LNCaP clone FGC (cell line): ENCODE measurements at places on chromosomes 13 and 19.

- no peak for DNase-seq
These were observed 4.2 kb upstream of the CILP2 start for GRCh38 chr19:19533841-19534240.

DNA sequence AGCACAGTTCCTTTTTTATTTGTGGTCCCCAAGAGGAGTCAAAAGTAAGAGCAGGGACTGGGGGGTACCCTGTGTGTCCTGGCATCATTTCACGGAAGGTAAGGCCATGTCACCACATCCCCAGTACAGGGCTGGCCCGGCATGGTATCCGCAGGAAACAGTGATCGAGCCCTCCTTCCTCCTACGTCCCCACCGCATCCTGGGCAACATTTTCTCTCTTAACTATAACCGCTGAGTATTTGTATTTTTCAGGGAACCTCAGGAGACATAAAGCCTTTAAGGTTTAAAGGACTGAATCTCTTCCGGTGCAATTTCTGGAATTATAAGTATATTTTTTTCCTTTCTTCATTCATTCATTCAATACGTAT lies 13.6 kb upstream of the LATS2 start:
- no peak for DNase-seq

DNA sequence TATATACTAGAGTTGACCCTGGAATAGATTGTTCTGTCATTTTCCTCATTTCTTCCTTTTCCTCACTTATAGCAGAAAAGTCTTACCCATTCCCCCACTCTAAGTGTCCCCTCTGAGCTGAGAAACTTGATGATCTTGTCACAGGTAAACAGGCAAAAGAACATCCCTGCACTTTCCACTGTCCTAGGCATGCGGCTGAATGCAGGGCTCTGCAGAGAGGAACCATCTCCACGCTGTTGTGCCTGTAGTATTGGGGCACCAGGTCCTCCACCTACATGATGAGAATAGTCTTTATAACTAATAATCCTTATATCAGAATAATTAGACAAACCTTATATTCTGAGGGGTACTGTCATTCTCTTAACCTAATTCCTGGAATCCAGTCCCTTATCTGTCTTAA lies 211.3 kb downstream of the RBM26 start:
- no peak for DNase-seq

GRCh38 chr19:4780860-4781259 lies 10.7 kb upstream of the FEM1A start:
- no peak for DNase-seq

DNA sequence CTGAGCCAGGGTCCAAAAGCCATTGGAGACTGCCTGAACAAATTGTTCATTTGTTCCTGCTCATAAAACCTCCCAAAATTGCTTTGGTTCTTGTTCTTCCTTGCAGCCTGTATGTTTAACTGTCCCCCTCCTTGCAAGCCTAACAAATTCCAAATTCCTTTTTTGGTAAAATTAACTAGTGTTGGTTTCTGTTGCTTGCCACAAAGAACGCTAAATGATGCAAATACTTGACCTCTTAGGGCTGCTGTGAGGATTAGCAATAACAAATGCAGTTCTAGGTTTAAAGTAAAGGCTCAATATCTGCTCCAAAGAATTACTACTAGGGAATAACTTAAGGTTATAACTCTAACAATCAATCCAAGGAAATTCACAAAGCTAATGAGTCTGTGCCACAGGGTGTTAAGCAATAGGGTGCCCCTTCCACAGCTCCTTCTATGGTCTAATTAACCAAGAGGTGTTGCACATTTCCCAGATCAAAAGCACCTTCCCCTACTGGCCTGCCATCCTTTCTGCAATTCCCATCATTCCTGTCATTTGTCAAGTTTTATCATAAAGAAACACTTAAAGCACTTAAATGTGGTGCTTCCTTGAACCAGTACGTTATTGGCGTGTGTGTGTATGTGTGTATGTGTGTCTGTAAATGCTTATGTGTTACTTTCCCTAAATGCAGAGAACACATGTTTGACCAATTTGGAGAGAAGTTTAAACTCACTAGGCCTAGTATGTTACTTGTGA lies 110.2 kb downstream of the RAP2A start:
- no peak for DNase-seq

DNA sequence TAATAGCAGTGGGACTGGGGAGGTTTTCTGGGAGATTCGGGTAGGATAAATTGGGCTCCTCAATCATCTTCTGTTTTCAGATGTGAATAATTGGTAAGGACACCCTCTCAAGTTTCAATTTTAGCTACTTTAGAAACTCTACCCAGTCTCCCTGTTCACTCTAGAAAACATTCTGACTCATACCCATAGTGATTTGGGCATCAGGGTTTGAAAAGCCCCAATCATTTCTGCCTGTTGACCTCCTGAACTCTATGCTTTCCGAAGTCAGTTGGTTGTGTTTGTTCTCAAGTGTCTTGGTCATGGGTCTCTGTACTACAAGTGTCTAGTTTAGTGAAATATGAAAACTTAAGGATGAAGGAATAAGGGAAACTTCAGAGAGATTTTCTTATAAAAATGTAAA lies 911.3 kb upstream of the GPC6 start:
- DNase-seq: no peak

DNA sequence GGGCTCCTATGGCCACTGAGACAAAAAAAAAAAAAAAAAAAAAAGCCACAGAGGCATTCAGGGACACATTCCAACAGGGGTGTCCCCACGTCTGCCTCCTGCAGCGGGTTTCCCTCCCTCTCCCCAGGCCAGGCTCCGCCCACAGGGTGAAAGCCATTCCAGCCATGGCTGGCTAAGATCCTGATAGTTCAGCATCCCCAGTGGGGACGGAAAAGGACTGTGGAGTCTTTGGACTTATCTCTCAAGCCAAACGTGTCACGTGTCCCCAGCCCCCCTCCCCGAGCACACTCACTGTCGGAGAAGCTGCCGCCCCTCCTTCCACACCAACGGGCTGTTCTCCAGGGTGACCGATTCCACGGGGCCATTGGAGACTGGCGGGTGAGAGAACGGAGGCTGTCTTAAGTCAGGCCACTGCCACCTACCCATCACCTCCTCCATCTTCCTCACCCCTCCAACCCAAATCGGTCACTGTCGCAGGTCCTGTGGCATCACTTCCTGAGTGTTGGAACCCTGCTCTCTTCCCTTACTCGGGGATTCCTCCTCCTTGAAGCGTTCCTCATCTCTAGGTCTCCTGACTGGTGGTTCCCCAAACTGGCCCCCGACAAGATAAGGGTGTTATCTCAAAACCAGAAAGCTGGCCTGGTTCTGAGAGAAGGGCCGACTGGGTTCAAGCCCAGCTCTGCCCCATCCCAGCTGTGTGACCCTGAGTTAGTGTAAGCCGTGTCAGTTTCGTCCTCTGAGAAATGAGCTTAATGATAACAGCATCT lies 9.1 kb upstream of the FKRP start:
- DNase-seq: no peak

- no peak for DNase-seq
These were observed 33.8 kb downstream of the COL4A2 start for GRCh38 chr13:110340812-110341444.

DNA sequence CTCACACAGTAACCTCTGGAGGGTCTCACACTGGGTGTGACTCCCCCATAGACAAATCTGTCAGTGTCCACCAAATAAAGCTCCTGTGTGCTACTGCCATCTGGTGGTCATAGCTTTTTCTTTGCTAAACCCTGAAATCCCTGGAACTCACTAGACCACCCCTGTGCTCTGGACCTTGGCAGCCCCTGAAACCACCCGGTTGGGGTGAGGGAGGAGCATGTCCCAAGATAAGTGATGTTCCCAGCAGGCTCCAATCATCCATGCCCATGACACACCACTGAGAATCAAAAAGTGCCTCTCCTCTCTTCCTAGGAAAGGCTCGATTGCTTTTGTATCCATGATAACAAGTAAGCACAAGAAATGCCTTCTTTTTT lies 6.5 kb upstream of the HSD17B14 start:
- DNase-seq: no peak

GRCh38 chr13:39306639-39307589 lies 268.7 kb downstream of the NHLRC3 start:
- no peak for DNase-seq

- DNase-seq: no peak
These were observed 147.9 kb downstream of the KATNAL1 start for GRCh38 chr13:30159446-30159839.

GRCh38 chr19:18420930-18421329 lies 1.7 kb downstream of the SSBP4 start:
- no peak for DNase-seq

DNA sequence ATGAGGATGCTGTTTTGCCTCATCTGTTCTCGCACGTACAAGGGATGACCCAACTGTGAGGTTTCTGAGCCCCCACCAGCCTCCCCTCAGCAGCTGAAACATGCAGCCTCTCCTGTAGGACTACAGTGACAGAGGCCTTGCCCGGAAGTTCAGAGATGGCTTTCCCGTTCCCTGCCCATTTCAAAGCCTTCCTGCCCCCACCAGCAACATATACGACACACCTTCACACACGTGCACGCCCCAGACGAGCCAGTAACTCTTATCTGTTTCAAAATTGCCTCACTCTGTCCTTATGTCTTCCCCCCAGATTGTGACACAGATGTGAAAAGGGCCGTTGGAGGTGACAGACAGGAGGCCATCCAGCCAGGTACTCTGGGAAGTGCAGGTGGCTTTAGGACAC lies 95.8 kb downstream of the RAB20 start:
- no peak for DNase-seq
